Smooth muscle cell of the brain vasculature (primary cell): ENCODE measurements at places on chromosomes 5 and 9.

DNA sequence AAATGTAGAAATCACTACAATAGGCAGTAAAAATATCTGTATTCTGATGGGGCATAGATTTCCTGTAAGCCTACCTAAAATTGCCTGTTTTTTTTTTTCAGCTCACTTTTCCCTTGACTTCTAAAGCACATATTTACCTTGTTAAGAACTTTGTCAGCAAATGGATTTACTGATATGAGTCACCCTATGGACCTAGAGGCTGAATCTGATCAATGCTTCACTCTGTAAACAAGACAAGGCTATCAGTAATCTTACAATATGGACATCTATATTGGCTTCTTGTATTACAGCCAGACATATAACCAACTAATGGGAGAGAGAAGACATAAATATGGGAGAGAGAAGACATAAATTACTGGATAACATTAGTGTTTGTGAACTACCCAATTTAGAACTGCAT, 792.7 kb upstream of the CHD1 start:
- DNase-seq = no peak

DNA sequence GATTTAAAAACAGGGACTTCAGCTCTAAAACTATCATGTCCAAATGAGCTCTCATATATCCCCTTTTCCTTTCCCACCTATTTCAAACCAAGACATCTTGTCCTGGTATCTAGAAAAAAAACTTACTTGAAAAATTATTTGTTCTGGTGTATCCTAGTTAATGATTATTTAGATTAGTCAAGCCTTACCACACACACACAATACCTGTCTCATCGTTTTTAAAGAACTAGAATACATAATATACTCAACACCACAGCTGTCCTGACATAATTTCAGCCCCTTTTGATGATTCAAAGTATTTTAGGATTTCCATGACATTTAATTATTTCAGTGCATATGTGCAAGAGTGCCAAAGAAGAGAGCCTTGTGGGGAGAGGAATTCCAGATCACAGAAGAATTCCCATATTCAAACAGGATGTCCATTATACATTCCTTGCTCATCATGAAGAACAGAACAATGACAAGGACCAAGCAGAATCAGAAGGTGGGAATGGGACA, 233.7 kb downstream of the SMARCA2 start:
- DNase-seq = no peak

DNA sequence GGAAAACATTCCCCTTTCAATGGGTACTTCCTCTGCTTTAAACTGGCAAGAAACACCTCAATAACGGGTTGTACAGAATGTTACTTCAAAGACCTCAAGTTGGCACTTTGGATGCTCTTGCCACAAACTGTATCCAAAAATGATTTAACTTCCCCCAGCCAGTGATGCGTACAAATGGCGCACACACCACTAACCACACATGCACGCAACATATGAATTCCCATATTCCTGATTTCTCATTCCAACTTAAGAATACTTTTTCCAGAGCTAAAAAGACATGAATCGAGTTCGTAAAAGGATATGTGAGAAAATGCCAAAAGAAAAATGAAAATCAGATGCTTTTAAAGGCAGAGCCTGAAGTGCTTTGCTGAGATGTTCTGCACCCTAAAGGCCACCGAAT, 388.0 kb upstream of the PIK3R1 start:
- no peak for DNase-seq

GRCh38 chr9:9919174-9919775, 693.5 kb downstream of the PTPRD start:
- DNase-seq = no peak

DNA sequence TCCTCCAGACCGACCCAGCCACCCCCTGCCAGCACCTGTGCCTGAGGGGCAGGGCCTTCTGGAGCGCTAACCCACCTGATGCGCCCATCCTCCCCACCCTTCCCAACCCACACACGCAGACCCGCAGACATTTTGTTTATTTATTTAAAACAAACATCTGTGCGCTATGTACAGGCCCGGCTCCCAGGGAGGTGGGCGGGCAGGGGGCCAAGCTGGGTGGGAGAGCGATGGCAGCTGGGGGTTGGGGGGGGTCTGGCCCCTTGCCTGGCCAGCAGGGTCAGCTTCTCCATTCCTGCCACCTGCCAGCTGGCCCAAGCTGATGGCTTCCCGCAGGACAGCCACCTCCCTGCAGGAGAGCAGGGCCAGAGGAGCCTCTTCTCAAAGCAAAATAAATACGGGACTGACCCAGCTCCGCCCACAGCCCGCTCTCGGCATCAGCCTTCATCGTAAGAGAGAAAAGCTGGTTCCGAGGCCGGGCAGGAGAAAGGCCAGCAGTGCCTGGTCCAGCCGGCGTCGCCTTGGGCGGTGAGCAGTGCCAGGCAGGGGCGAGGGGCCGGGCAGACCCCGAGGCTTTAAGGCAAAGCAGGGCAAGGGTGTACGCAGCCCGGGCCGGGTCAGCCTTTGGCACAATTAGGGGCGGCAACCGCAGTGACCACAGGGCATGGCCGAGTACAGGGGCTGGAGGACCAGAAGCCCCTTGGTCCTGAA, 10.9 kb upstream of the CLIC3 start:
- peak; percentile 49 for DNase-seq

GRCh38 chr5:59123595-59124561, 541.0 kb downstream of the RAB3C start:
- no peak for DNase-seq

- no peak for DNase-seq
These were observed 1242.3 kb upstream of the WWC1 start for GRCh38 chr5:167049043-167049663.

DNA sequence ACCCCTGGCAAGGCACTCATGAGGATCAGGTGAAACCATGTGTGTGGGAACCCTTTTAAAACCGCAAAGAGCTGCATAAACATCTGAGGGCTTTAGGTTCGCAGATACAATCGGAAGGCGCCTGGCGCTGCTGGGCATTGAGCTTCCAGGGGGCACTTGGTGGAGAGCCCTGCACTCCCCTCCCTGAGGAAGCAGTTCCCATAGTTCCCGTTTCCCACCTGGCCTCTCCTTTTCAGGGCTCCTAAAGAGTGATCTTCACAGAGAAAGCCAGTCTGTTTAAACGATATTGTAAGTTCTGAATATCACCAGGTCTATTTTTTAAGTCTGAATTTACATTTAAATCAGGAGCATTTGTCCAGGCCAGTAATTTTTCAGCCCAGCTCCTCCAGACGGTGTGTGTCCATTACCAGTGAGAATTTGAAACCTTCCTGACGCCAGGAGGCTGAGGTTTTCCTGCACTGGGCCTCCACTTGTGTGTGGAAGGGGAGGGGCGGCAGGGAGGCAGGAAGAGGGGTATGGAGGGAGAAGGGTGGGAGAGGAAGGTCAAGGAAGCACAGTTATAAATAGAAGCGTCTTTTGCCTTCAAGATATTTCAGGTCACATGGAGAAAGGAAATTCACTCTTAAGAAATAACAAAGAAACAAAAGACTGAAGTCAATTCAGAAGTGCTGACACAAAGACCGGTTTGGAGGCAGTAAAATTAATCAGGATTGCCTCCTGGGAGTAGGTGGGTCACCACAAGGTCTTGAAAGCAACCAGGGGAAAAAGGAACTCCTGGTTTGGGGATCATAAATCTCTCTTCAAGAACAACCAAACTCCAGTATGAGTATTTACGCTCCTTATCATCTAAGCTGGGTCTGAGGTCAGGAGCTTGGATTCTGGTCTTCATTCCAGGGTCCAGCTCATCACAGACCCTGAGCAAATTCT, 14.3 kb upstream of the MGAT1 start:
- DNase-seq = no peak

- no peak for DNase-seq
These were observed 267.4 kb downstream of the HSPA4 start for GRCh38 chr5:133319244-133319643.

DNA sequence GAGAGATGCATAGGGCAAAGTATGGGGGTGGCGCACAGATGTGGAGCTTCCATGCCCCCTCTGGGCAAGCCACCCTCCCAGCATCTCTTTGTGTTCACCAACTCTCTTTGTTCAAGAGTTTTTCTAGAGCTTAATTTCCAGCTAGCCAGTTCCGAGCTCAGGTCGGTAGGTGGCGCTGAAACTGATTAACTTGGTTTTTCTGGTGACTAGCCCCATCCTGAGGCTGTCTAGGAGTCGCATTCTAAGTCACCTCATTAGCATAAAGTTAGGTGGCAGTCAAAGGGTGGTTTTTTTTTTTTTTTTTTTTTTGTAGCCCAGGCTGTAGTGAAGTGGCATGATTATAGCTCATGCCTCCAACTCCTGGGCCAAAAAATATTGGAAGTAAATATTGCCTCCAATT, 476.4 kb downstream of the KDM4C start:
- no peak for DNase-seq

- no peak for DNase-seq
These were observed at the start of gene ZDHHC11 for GRCh38 chr5:850511-851006. TSS of gene ZDHHC11 (minus strand) at chr5:850986. CDS start at chr5:850602, 384 bp downstream.

- no peak for DNase-seq
These were observed 70.7 kb downstream of the CARTPT start for GRCh38 chr5:71789746-71790145.

DNA sequence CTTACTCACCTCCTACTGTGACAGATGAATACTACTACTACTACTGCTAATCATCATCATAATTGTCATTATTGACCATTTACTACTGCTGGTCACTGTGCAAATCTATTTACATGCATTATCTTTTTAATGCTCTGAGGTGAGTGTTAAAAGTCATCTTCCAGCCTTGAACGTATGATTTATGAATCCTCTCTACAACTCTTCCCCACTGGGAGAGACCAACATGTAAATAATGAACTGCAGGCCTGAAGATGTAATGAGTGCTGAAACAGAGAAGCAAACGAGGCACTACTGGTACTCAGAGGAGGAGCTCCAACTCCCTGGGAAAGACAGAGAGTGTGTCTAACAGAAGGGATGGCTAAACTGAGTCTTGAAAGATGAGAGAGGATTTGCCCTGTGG, 95.4 kb downstream of the JAKMIP2 start:
- DNase-seq = no peak

DNA sequence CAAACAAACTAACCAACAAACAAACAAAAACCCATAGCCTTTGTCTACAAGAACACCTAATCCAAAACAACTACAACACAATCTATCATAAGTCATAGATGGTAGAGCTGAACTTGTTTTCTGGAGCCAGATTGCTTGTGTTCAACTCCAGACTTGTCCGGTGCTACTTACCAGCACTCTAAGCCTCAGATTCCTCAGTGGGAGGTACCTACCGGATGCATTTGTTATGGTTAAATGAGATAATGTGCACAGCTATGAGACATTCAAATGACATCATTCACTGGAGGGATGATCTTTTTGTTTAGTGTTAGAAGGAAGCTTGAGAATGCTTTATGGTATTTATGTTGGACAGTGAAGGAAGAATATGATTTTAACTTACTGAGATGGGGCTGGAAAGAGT, 592.9 kb upstream of the C9orf72 start:
- no peak for DNase-seq
